ENCODE measurements at places on chromosomes 7 and 10.

GRCh38 chr10:30583778-30584415 lies 45.7 kb downstream of the LYZL2 start:
- DNase-seq: no peak

- DNase-seq: no peak
Observed at GRCh38 chr7:1559626-1560590, 3.9 kb upstream of the TMEM184A start.

GRCh38 chr7:26514633-26515032 lies 223.0 kb downstream of the SNX10 start:
- no peak for DNase-seq

GRCh38 chr10:13758756-13759155 lies 172.0 kb downstream of the PRPF18 start:
- DNase-seq: no peak

DNA sequence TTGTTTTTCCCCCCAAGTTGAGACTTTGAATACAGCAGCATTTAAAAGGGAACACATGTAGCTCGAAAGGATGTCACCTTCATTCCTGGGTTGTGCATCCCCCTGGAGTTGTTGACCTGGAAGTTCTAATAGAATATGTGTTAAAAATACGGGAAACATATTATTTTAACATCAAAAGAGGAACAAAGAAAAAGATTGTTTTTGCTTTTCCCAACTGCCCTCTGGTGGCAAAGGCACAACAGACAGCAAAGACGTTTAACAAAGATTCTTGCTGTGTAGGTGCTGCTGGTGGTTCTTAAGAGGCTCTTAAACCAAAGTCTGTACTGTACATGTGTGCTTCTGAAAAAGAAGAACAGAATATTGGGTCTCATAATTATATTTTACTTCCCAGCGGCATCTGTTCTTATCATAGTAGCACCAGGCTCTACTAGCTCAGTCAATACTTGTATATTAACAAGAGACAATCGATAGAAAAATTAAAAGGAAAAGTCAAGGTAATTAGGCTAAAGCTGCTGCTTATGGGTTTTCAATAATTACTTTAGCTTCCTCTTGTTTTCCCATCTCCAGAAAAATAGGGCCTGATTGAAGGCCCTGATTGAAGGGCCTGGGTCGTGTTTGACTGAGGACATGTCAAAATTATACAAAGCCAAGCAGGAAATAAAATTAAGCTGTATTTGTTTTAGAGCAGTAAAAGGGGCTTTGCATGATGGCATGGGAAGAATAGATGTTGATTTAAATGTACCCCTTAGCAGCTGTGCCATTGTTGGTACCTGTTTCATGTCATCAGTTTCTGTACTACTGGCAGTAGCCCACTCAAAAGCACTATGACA lies 384.2 kb upstream of the LRGUK start:
- no peak for DNase-seq

- DNase-seq: no peak
Observed at GRCh38 chr7:32524631-32525030, 29.3 kb downstream of the AVL9 start.

DNA sequence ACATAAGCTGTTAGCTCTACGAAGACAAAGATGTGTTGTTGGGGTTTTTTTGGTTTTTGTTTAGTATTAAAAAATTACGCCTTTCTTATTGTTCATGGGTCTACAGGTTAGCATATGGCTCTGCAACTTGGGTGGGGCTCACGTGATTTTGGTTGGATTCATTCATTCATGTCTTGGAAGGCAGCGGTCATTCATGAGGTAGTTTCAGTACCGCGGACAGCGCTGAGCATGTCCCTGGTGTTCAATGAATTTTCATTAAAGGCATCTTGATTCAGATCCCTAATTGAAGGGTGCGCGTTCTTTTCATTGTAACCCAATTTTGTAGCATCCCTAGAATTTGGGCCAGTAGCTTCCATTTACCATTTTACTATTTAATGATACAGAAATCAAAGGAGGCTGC lies 42.9 kb upstream of the TCERG1L start:
- no peak for DNase-seq

- DNase-seq: no peak
Observed at GRCh38 chr7:154564676-154565075, 438.2 kb downstream of the PAXIP1 start.

DNA sequence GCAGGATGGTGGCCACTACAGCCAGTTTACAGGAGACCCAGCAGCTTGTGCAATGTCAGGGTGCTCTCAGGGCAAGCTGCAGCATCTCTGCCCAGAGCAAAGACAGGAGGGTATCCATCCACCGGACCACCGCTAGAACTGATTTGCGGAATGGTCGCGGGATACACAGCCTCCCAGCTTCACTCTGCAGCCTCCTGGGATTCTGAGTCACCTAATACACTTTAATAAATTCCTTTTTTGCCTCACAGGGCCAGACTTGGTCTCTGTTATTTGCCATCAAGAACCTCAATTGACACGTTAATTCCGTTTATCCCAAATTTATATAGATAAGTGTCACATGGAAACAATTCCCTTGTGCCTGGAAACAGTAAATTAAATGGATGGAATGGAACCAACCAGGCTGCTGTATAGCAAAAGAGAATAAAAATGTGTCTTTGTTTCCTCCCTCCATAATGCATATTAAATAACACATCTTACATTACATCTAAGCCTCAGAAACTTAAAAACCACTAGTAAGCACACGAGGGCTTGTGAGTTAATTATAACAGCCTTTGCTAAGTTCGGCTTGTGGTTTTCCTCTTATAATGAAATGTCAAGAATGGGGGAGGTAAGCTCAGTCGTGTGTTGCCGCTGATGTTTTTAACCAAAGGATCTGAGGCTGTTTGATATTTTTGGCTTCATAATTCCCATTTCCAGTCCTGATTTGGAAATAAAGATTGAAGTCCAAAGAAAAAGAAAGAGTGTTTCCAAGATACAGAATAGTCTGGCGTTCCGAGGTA lies 52.1 kb downstream of the ADRB1 start:
- no peak for DNase-seq

GRCh38 chr10:88989824-88990383 lies 694 bp upstream of the FAS start:
- no peak for DNase-seq

DNA sequence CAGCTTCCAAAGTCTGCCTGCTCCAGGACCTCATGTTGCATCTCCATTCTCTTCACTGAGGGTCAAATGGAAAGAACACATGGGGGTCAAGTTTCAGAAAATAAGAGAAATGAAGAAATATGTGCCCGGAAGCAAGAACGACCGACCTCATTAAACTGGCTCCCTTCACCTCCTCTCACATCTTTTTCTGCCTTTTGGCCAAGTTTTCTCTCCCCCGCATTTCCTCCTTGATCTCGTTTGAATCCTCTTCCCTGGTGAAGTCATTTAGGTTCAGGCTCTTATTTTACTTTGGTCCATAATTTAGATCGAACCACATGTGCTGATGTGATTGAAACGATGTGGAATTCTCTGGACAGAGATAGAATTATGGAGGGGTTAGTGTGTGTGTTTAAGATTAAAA lies 44.2 kb downstream of the EGFR start:
- no peak for DNase-seq

Measured in activated T-cell treated with anti-CD3 and anti-CD28 coated beads, Interleukin-2, amount 50 U/mL, for 4 hours (primary cell).